ENCODE measurements at places on chromosomes 7 and 10.

- no peak for DNase-seq
Measured at GRCh38 chr10:9733766-9734165, 1283.9 kb upstream of the CELF2 start.

DNA sequence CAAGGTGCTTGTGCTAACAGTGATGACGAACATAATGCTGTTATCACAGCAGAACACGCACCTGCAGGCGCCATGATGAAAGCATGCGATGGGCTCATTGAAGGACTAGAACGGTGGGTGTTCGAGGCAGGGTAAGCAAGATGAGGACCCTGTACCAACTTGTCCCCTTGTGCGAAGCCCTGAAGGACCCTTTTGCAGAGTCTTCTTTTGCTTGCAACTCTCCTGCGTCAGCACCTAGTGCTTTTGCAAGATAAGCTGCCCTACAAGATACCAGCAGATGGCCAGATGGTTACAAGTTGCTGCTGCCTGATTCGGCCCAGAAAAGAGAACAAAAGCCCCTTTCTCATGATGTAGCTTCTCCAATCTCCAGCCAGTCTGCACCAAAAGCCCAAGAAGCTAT lies 4.2 kb upstream of the IL15RA start:
- no peak for DNase-seq

DNA sequence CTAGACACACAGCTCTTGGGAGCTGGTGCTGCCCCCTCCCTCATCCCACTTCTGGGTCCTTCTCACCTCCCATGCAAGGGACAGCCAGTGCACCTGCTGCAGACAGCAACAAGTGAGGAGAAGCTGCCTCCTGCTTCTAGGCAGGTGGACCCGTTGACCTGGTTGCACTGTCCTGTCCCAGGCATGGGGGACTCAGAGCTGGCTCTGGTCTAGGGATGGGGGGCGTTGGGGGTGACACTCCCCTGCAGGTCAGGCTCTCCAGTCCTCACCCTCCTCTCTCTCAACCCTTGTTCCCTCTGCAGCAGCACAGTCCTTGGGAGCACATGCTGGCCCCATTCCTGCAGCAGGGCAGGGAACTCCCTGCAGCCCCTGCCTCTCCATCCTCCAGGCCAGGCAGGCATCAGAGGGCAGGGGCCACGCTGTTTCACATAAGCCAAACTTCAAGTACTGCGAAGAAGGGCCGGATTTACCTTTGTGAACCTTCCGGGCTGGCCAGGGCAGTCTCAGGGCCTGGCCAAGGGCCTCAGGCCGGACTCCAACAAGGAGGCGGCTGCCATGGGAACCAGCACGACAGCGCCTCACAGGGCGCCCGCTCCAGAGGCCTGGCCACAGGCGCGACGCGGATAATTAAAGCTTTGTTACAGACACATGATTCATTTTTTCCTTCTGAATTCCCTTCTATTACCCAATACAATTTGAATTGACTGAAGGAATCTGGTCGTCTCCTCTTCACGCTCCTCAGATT lies 48.5 kb downstream of the RASGEF1A start:
- DNase-seq = no peak

- no peak for DNase-seq
Measured at GRCh38 chr10:126104767-126105166, 208.4 kb downstream of the FANK1 start.

DNA sequence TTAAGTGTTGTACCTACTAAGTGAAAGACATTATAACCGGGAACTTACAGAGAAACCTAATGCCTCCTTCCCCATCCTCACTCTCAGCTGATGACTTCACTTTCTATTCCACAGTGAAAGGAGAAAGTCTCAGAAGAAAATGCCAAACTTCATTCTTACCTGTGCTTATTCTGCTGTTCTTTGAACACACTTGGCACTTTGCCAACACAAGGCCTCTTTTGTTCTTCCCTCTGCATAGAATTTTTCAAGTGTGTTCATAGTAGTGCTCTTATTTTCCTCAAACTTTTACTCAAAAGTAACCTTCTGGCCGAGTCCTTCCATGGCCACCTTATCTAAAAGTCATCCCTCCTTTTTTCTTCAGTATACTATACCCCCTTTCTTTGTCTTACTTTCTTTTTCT lies 59.4 kb upstream of the ETV1 start:
- DNase-seq = no peak

GRCh38 chr10:8444630-8445029 lies 390.1 kb downstream of the GATA3 start:
- no peak for DNase-seq

DNA sequence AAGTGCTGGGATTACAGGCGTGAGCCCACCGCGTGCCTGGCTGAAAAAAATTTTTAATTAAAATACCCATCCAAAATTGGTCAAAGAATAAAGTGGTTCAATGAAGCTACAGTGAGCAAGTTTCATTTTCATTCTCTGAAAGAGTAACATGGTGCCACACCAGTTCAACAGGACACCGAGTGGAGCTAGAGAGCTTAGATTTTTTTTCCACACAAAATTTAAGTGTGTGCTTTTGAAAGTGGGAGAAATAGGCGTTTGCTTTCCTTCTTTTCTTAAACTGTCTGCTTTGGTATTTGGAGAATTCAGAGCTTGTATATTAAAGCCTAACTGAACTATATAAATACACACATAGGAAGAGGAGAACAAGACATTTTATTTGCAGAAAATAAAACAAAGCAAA lies 43.4 kb downstream of the BPGM start:
- no peak for DNase-seq

DNA sequence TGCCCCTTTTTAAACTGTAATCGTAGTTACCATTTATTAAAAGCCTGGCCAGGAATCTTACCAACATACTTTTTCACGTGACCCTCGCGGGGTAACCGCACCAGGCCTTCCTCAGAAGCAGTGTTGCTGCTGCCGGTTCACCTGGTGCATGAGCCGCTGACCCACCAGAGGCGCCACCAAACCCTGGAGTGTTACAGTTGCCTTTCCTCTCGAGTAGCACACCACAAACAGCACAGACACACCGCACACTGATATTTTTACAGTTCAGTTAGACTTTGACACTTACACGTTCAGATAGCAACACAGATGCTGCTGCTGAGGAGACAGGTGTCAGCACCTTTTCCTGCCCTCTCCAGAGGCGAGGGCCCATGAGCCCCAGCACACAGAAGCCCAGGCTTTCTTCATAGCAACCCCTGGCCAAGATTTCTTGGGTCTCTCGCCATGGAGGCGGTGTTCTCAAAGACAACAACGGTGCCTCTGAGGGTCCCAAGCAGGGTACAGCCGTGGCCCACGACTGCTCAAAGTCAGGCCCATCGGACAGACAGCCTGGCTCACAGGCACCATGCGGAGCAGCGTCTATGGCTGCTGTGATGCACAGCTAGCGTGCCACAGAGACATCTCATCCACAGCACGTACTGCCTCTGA lies 123.1 kb downstream of the DIP2C start:
- DNase-seq = no peak

- no peak for DNase-seq
Measured at GRCh38 chr7:42392826-42393225, 155.8 kb upstream of the GLI3 start.

DNA sequence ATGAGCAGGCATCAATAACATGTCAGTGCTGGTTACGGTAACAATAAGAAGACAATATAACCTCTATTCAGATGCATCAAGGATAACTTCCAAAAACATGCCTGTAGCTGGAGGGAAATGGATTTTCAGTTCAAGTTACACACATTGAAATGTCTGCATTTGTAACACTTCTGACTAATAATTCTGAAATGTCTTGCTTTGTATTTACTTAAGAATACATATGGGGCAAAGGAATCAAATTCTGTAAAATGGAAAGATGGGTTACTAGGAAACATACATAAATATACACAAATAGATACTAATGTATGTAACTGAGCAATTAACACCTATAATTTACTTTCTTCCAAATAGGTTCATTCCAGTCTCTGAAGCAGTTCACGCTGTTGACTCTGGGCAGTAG lies 18.6 kb upstream of the MTPN start:
- no peak for DNase-seq

- no peak for DNase-seq
Measured at GRCh38 chr7:45350896-45351295, 193.3 kb downstream of the RAMP3 start.

- DNase-seq = no peak
Measured at GRCh38 chr7:8134089-8134733, 127.8 kb downstream of the ICA1 start.

DNA sequence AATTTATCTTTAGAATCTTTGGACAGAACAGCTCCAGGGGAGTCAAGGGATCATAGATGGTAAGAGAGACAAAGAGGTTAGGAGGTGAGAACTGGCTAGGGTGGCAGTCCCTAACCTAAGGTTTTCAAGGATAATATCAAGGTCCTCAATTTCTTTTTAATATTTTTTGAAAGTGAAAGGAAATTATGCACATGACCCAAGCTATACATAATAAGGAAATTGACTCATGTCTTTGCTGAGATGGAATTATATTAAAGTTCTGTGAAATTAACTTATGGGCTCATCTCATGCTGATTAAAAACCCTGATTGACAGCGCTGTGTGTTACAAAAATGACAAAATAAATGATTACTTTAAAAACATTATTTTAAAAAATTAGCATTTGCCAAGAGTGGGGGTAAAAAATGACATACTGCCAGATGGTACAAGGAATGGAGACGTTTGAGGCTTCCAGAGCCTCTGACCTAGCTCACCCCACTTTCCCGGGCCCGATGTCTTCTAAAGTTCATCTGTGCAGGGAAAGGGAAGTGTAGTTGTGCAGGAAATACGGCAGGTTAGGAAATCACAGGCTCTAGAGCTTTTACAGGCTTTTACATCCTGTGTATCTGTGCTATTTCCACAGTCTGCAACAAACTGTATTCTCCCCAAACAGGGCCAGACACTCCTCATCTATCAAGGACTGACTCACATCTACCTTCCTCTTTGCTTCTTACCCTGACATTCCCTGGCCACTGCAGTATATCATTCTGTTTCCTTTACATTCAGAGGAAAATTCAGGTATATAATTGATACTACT lies 185.6 kb upstream of the PRSS58 start:
- DNase-seq = no peak

DNA sequence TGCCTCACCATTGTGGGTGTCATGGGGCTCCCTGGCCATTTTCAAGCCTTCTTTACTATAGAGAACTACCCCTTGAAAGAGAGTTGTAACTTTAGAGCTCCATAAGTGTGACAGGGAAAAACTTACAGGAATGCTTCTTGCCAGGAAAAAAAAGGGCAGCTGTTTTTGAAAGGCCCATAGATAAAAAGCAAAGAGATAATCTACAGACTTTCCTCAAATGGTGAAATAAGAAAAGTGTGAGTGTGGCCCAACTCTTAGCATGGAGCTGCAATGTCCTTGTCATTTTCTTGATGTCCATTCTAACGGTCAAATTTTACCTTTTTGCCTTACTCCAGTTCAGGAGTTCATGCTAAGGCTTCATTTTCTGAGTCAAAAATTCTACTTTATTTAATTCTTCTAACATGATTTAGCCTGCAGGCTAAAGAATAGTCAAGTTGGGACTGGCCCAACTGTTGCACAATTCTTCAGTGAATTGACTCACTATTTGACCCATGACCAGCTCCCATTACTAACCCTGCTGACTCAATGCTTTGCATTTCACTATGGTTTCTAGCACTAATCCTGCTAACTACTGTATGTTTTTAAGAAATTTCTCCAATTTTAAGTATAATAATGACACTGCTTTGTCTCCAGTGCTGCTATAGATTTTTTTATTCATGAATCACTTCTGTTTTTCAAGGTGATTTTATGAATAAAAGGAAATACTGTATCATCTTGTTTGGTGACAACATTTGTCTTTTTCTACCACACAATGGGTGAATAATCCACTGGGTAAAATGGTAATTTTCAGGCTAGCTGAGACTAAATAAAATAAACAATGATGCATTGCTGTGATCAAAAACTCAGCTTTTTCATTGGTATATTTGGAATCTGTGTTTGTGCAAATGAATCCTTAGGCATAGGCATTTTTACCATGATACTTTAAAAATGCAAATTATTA lies 41.4 kb upstream of the SGCE start:
- no peak for DNase-seq

GRCh38 chr10:129467359-129468064 lies 471 bp downstream of the MGMT start:
- no peak for DNase-seq

- DNase-seq = no peak
Measured at GRCh38 chr10:70300908-70301597, 17.2 kb upstream of the NPFFR1 start.

- no peak for DNase-seq
Measured at GRCh38 chr7:6252341-6252746, 20.1 kb downstream of the CYTH3 start.

DNA sequence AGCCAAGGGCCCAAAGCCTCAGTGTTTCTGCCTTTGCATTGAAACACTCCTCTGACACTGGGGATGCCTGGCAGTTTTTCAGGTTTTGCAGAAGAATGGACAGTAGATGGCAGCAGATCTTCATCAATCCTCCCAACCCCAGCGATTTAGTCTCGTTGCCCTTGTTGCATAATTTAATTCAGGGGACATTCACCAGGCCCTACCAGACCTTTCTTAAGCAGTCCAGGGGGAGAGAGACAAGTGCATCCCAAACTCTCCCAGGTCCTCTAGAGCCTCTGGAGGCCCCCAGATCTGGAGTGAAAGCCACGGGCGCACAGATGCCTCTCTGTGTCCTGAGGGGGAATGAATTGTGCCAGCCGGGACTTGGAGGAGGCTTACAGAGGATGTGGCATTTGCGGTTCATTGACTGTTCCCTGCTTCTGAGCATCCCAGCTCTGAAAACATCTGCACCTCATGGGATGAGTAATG lies 29.6 kb downstream of the MINDY4 start:
- DNase-seq = peak; percentile 65

DNA sequence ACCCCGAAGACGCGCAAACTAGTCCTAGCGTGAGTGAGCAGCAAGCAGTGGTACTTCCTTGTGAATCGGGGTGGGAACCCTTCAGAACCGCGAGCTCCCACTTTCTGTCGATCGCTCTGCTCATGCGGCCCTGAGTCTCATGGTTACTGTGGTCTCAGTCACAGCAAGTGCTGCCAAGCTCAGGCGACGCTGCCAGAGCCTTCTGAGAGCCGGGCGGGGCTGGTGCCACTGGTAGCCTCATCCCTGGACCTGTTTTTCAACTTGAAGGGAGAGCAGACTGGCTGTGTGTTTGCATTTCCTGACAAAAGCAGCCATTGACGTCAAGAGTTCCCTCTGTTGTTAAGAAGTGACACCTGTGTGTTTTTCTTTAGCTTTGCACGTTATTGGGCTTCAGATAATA lies 32.9 kb upstream of the BHLHA15 start:
- DNase-seq = no peak

- no peak for DNase-seq
Measured at GRCh38 chr10:89532476-89532875, 2.9 kb downstream of the SLC16A12 start.

- DNase-seq = no peak
Measured at GRCh38 chr10:74652664-74653063, 173.7 kb upstream of the KAT6B start.
